NCI-H510A treated with DMSO at 0.1 percent for 48 hours (cell line): ENCODE measurements at places on chromosomes 2 and 18.

- DNase-seq: no peak
These were observed 240.7 kb downstream of the WDR7 start for GRCh38 chr18:56891870-56892269.

GRCh38 chr2:150425121-150425955, 62.1 kb downstream of the RND3 start:
- DNase-seq: no peak

DNA sequence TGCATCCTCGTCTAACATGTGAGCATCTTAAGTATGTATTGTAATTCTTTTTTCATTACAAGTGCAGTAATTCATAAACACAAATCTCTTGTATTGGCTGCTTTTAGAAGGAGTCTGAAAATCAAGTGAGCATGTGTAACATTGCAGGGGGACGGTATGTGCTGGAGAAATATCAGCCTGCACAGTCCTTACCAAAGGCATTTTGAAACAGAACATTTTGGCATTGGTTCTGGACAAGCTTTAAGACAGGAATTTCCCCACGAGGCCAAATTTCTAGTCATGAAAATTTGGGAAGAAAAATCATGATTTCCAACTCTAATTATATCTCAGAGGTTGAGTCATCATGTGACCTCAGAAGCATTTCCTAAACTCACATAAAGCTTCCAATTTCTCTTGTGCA, 24.7 kb upstream of the NRP2 start:
- no peak for DNase-seq

DNA sequence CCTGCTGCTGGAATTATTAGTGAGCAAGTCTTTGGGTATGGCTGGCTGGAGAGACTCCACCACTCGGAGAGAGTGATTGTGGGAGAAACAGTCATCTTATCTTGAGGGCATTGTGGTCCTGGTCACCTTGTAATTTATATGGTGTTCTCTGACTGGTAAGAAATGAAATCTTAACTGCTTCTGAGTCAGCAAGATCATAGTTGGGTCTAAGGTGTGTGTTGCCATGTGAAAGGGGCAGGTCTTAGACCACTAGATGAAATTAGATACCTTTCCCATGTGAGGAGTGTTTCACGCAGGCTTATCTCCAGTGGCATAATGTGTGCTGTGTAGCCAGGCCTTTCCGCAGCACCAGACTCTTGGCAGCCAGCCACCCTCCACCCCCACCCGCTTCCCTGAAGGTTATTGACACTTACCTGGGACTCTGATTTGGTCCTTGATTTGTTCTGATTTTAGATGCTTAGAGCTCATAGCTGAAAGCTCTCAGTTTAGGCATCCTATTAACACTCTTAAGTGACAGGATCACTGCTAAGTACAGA, 7.7 kb downstream of the MAPRE3 start:
- DNase-seq: peak; percentile 59

DNA sequence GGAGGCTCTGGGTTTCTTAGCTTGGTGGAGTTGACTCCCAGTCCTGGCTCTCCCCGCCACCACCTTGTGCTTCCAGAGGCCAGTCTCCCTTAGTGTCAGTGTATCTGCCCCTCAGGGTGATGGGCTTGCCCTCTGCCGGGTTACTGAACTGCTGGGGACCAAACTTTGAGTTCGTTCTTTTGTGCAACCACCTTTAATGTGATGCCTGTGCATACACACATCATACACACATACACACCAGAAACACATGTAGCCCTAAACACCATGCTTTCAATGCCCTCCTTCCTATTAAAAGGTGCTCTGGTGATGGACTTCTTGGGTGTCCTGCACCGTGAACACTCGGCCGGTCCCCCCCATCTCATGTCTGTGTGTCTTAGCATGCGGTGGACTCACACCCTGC, 315.1 kb upstream of the EPAS1 start:
- no peak for DNase-seq

GRCh38 chr2:201500534-201500933, 49.0 kb downstream of the STRADB start:
- DNase-seq: no peak

DNA sequence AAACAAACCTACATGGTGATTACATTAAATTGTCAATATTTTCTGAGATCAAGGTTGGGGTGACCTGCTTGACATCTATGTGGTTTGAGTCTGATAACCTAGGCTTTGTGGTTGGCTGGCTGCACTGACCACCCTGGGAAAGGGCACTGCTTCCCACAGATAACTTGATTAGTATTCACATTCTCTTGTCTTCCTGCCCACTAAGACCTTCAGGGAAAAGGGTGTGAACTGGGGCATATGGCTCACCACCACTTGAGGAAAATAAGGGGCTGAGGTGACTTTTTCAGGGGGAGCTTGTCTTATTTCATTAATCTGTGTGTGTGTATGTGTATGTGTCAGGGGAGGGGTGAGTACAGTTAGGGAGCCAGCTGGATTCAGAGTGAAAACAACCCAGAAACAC, 1.5 kb downstream of the SMYD1 start:
- no peak for DNase-seq

GRCh38 chr2:215401896-215402379, 33.9 kb downstream of the FN1 start:
- DNase-seq: no peak

DNA sequence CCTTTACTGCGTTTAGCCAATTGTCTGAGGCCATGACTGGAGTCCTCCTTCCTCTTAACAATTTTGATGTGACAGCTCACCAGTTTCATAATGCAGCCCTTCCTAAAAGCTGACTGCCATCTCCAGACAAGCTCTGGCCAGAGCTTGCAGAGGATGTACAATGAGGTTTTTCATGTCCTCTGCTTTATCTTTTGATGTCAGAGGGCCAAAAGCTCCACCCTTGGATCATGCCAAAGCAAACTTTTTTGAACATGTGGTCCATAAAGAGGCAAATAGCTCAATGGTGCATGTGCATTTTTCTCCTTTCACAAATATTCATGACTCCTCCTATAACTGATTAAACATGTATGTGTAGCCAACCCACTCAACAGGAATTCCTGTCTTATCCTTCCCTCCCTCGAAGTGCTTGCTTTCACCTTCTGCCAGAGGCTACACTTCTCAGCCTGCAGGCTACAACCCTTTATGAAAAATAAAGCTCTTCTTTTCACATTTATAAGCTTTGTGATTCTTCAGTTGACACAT, 266.2 kb downstream of the FBXO15 start:
- no peak for DNase-seq

DNA sequence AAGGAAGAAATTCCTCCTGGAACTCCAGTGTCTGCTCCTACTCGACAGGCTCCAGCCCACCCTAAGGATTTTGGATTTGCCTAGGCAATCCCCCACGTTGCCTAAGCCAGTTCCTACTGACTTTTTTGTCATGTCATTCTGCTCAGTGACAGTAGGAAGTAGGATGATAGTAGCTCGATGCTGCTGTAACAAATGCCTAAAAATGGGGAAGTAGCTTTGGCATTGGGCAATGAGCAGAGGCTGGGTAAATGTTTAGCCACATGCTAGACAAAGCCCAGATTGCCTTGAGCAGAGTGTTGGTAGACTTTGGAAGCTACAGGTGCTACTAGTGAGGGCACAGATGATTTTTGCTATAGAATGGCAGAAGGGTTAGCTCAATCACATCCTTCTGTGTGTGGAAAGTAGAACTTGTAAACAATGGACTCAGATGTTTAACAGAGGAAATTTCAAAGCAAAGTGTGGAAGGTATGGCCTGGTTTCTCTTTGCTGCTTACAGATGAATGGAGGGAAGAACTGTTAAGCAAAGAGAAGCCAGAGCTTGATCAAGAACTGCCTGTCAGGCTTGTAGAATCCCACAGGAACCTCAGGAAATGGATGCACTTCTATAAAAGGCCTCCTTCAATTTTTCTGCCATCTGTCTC, 154.8 kb downstream of the RNF144A start:
- no peak for DNase-seq

- DNase-seq: no peak
These were observed 9.5 kb upstream of the USP14 start for GRCh38 chr18:148841-149240.

DNA sequence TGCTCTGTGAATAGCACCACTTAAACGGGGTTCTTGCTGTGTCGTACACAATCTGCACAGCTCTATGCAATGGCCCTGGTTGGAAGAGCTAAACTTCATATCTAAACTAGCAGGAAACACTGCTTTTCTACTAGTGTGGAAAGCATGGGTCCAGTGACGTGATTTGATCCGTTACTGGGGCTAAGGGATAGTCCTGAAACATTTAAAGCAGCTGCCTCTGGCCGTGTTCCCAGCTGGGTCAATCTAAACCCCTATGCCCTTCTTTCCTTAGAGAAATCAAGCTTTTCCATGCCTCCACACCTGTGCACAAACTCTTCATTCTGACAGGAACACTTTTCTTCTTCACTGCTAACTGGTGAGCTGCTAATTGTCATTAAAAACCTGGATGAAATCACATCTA, 5.4 kb upstream of the IGFBP5 start:
- no peak for DNase-seq

GRCh38 chr2:11811036-11811654, 64.7 kb downstream of the LPIN1 start:
- DNase-seq: no peak

- no peak for DNase-seq
These were observed 2.2 kb upstream of the IWS1 start for GRCh38 chr2:127528487-127528886.

GRCh38 chr2:179788104-179788503, 73.3 kb downstream of the ZNF385B start:
- no peak for DNase-seq
